Caudate nucleus (tissue), 63 donors: ENCODE measurements at places on chromosomes 7 and 10.

DNA sequence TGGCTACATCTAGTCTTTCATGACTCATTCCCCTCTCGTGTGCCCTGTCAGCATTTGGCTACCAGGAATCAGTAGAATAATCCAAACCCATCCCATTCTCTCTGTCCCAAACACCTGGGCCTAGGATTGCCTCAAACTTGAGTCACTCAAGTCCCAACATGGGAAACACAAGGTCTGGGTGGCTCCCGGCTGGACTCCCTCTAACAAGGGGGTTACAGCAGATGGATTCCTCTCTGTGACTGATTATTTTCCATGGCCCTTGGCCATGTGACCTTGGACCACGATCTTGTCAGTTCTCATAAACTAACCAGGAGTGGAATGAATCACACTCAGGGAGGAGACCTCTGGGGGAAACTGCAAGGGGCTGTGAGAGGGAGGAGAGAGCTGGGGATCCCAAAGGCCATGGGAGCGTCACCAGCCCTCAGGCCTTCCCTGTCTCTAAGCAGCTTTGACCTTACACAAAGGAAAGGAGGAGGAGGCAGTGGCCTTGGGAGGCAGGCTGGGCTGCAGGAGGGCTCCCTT, 533.1 kb downstream of the KCNMA1 start:
- no peak for DNase-seq

DNA sequence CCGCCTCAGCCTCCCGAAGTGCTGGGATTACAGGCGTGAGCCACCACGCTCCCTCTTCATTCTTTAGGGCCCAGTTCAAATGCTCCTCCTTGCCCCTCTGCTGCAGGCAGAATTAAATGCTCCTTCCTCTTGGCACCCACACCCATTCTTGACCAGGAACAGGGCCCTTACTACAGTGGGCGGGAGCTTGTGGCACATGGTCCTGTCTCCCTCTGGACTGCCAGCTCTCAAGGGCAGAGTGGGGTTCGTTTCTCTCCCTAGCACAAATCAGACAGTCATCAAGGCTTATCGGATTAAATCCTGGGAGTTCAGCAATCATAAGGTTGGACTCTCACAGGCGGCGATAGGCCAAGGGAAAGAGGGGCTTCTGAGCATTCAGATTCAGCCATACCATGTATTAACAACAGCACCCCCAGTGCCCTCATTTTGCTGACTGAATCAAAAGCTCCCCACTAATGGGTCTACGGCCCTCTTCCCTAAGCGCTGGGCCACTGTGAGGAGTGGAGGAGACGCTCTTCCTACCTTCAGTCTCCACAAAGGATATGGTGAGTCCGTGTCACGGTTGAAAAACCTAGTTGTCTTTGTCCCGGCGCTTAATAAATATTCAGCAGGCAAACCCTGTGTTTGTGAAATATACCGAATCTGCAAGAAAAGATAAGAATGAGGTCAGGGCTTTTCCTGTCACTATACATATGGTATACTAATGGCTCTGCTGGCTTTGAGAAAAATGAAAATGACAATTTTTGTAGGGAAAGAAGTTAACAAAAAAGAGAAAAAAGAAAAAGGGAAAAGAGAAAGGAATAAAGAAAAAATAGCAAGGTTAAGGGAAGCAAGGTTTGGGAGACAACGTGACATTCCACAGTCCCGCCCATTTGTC, 107.4 kb downstream of the CLEC2L start:
- no peak for DNase-seq

- no peak for DNase-seq
Observed at GRCh38 chr10:80156216-80156615, 23.7 kb downstream of the PLAC9 start.

DNA sequence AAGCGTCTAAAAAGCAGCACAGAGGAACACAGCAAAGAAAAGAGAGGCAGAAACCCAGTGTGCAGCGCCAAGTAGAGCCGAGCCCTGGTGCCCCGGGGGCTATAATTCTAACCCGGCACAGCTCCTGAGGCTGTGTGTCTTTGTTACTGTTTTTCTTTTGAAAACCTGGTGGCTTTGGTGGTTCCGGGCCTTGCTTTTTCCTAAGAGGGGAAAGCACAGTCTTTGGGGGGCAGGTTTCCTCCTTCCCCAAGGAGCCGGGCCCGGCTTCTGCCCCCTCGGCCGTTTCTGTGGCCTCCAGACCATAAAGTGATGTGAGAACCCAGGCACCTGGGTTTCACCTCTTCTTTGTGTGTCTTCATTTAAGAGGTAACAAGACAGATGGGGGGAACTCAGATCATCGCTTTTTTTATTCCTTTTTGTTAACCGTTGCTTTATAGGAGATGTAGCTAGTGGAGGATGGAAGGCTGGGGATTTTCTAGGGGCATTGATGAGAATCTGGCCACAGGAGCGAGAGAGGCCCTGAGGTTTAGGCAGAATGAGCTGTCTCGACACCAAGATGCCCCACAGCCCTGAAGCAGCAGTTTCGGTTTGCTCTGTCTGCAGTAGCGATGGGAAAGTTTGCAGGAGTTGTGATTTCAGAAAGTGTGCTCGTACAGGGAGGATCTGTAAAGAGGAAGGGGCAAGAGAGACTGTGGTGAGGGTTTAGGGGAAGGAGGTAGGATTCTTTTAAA, 367.8 kb upstream of the GALNT17 start:
- DNase-seq = no peak

GRCh38 chr10:114801411-114801813, 20.2 kb upstream of the FHIP2A start:
- DNase-seq = no peak

DNA sequence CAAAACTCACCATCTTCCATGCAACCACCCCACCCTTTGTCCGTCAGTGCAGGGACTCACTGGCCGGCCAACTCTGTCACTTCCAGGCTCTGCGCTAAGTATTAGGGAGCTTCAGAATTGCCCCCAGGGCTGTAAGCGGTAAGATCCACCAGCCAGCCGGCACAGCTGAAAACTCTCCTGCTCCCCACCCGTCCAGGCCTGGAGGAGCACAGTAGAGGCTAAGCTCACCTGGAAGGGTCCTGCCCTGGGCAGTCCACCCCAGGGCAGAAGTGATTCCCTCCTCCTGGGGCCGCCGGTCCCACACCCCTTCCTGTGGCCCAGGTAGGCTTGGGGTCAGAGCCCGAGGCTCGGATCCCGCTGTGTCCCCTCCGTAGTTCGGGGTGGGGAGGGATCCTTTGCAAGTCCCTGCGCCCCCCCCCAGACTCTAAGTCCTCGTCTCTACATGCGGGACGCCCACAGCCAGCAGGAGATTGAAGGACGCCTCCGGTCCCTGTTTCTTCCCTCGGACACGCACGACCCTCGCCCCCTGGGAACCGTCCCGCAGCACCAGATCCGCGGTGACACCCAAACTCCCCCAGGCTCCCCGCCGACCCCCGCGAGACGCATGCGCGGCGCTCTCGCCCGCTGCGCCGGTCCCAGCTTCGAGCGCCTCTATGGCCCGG, 138.9 kb downstream of the ARHGAP22 start:
- no peak for DNase-seq
